HL-60 (cell line): ENCODE measurements at places on chromosomes 11 and 22.

DNA sequence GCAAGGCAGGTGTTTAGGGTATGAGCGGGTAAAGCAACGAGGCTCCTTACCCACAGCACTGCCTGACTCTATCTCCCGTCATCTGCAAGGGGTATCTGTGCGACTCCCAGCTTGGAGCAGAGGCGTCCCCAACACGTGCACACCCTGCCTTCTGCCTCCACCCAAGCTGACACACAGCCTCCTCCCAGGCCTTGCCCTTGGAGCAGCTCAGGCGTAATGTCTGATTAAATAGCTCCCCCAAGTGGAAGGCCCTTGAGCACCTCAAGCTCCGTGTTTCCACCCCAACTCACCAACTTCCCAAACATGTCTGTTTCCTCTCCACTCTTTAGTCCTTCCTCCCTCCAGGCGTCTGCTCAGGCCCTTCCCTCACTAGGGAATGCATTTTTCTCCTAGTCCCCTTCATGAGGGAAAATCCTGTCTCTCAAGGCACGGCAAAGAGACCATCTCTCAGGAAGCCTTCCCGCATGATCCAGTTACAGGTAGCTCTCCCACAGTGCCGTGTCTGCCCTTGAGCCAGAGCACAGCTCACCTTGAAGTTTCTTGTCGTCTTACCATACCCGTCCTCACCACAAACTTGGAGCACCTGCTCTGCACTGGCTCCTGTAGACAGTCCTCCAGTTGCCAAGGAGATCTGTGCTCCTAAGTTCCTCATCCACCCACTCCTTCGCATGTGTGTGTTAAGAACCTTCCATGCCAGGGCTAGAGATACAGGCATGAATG, 15.8 kb downstream of the CYB5R2 start:
- peak; percentile 36 for DNase-seq

- peak; percentile 87 for DNase-seq
These were observed at the start of gene SLC35F2 for GRCh38 chr11:107858217-107859070. Gene SLC35F2, minus strand, starts transcription at chr11:107858787. Its CDS starts 20 bp downstream, at chr11:107858767.

GRCh38 chr11:36399236-36399635, 103.1 kb downstream of the PRR5L start:
- peak; percentile 53 for DNase-seq

GRCh38 chr11:74755395-74755995, 6.8 kb downstream of the RNF169 start:
- no peak for DNase-seq

DNA sequence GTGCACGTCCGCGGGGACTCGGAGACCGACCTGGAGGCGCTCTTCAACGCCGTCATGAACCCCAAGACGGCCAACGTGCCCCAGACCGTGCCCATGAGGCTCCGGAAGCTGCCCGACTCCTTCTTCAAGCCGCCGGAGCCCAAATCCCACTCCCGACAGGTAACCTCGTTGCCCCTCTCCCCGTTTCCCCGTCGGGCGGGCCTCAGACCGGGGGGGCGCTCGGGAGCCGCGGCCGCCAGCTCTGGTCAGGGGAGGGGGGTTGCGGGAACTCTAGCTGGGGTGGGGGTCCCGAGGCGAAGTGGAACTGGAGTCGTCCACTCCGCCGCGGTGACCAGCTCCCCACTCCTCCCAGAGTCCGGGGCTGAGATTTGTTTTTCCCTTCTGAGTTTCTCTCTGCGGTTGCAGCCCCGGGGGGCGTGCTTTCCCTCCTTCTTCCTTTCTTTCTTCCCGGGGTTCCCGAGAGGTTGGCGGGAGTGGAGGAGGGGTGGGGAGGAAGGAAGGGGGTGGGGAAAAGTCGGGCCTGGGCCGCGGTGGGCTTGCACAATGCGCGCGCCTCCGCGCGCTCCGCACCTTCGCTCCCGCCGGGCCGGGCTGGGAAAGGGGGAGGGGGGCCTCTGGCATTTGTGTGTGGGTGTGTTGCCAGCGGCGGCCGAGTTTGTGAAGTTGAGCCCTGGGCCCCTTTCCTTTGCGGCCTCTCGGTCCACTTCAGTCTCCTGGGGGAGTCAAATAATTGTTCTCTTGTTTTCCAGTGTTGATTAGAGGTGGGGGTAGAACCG, 952 bp downstream of the YAP1 start:
- DNase-seq: no peak

GRCh38 chr11:59201353-59201752, 11.4 kb downstream of the MPEG1 start:
- DNase-seq: no peak

GRCh38 chr11:76807206-76807875, 24.2 kb downstream of the TSKU start:
- DNase-seq: peak; percentile 76

- no peak for DNase-seq
These were observed 265.8 kb downstream of the GRM5 start for GRCh38 chr11:88799771-88800500.

GRCh38 chr11:113779496-113779895, at the start of gene CLDN25:
Gene CLDN25, plus strand, starts transcription at chr11:113779796. Its CDS starts 0 bp downstream, at chr11:113779796.
- DNase-seq: no peak
